CD8-positive, alpha-beta memory T cell (primary cell): ENCODE measurements at places on chromosomes 4 and X. TPM values are rescaled to one million over a fixed set of nuclear protein-coding genes. Genes with fewer than 3 reads are reported as not detected.

DNA sequence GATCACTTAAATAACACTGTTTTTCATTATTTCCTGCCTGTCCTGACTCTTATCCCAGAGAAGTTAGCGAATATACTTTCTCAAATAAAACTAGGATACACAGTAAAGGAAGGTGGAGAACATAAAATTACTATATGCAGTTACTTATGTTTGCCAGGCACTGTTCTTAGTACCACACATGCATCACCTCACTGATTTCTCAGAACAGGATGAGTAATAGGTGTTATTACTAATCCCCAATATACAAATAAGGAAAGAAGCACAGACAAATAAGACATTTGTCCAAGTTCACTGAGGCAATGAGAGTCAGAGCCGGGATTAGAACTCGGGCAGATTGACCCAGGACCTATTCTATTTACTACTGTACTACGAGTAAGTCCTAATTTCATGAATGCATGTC is 91.7 kb downstream of the CORIN start:
- no peaks in the 10 kb centered on the region for H3K36me3 ChIP-seq
- H3K4me3 ChIP-seq, result no peak overlapping the region
- no peaks in the 10 kb centered on the region for H3K27me3 ChIP-seq

GRCh38 chr4:18932730-18933339 is 911.3 kb upstream of the LCORL start:
- DNase-seq, result no peak
- no peak overlapping the region for H3K4me3 ChIP-seq
- H3K36me3 ChIP-seq, result no peaks in the 10 kb centered on the region

- H3K27ac ChIP-seq, result no peak overlapping the region
- no peaks in the 10 kb centered on the region for H3K27me3 ChIP-seq
- no peak overlapping the region for H3K4me3 ChIP-seq
Measured at GRCh38 chrX:84729809-84730208, 227.6 kb upstream of the HDX start.

DNA sequence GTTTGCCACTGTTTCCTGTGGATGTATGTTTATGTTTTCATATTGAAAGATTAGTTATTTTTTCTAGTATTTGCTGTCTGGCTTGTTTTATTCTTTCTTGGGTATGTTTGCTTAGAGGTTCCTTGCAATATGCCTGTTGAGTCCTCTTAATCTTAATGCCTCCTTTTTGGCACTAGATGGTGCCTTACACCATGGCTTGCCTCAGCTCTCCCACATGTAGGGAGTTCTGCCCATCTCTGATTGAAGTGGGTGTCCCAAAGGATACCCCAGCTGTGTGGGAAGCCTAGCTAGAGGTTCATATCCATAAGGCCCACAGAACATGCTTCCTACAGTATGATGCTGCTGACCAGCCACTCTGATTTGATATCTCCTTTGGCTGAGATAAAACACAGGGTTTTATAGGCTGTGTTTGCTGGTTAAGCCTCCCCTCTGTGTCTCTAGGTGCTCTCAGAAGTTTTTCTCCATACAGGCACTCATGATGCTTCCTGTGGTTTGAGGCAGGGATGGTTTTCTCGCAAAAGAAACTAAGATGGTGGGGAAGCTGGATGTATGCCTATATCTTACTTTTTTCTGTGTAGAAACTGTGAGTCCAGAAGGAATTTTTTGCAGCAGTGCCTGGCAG is 162.4 kb downstream of the ASB9 start:
- no peak overlapping the region for H3K27ac ChIP-seq
- DNase-seq, result no peak
- no peak overlapping the region for H3K4me3 ChIP-seq

- H3K27ac ChIP-seq, result no peak overlapping the region
- no peaks in the 10 kb centered on the region for H3K27me3 ChIP-seq
- DNase-seq, result no peak
- no peaks in the 10 kb centered on the region for H3K4me1 ChIP-seq
- no peak overlapping the region for H3K4me3 ChIP-seq
Measured at GRCh38 chr4:117821834-117822233, 212.5 kb upstream of the NDST3 start.

- DNase-seq, result no peak
- H3K4me1 ChIP-seq, result no peaks in the 10 kb centered on the region
- no peaks in the 10 kb centered on the region for H3K36me3 ChIP-seq
- H3K4me3 ChIP-seq, result no peak overlapping the region
- no peak overlapping the region for H3K27ac ChIP-seq
Measured at GRCh38 chr4:16858275-16858752, 40.1 kb downstream of the LDB2 start.

GRCh38 chr4:8676676-8677075 is 84.1 kb downstream of the CPZ start:
- no peak overlapping the region for H3K4me3 ChIP-seq
- H3K27me3 ChIP-seq, result no peaks in the 10 kb centered on the region
- no peak for DNase-seq
- H3K36me3 ChIP-seq, result no peaks in the 10 kb centered on the region
- no peaks in the 10 kb centered on the region for H3K4me1 ChIP-seq

Gene WDR17
- total RNA-seq, result 1.0 TPM

Gene GAGE13
- not detected for total RNA-seq

Gene LAS1L
- 74.3 TPM for total RNA-seq

Gene PCSK1N
- 3.2 TPM for total RNA-seq
